ENCODE measurements at places on chromosomes 5 and 9.
A peak's percentile ranks its signal among the peaks of the same experiment; 100 is the strongest.

DNA sequence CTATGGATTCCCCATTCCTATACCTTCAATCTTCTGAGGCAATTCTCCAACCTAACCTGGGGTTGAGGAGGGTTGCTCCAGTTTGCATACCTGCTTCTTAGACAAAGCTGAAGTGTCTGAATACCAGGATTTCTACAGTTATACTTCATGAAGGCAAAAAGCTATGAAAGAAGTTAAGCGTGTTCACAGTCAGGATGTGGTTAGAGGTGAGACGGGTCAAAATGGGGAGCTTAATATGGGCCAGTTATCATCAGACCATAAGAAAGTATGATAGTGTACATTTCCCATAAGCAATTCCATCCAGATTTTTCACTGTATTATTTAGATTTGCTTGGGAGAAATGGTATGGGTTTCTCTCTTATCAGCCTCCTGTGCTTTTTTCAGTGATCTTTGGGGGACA lies 156.9 kb upstream of the FER start:
- no peak for DNase-seq

DNA sequence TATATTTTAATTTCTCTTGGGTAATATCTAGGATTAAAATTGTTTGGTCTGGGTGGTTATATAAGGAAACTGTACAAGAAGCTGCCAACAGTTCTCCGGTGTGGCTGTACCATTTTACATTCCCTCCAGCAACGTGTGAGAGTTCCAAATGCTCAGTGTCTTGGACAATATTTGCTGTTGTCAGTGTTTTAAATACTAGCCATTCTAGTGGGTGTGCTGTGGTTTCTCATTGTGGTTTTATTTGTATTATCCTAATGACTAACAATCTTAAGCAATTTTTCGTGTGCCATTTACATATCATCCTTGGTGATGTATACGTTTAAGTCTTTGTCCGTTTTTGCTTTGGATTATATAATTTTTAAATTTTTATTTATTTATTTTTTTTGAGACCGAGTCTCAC lies 34.0 kb downstream of the TNFSF15 start:
- no peak for DNase-seq

DNA sequence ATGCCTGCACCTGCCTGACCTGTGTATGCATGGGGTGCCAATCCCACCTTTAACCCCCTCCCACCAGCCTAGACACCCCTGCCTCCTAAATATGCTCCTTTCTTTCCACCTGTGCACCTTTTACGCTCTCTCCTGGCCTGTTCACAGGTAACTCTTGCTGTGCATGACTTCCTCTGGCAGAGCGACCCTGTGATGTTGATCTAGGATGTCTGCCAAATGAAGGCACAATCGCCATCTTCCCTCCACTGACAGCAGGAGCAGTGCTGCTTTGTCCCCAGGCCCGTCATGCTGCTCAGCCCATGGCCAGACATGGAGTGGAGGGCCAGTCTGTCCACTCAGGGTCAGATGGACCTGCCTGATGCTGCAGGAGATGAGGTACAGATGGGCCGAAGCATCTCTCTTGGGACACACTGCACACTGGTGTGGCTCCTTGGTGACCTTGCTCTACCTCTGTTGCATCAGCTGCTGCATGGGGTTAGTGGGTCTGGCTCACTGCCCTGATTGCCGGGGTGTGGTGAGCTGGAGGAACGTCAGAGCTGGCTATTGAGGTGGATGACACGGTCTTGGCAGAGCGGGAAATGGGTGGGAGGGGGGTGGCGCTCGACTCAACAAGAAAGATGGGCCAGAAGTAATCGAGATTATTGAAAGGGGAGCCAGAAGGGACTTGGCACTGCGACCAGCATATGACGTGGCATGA lies 101.7 kb upstream of the PITX1 start:
- DNase-seq = peak; percentile 52

DNA sequence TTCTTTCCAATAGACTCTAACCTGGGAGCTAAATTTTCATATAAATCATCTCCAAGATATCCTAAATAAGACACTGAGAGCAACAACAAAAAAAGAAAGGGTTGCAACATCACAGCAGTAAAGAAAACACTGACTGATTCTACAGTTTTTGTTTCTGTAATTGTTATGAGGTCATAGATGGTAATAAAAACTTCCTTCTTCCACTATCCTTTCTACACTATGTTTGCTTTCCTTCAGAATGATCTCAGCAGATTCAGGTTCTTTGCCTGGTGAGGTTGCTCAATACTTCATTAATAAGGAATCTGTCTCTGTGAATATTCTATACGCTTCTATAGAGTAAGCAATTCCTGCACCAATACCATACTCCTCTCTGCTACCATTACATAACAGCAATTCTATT lies 835.6 kb upstream of the GRAMD2B start:
- no peak for DNase-seq

DNA sequence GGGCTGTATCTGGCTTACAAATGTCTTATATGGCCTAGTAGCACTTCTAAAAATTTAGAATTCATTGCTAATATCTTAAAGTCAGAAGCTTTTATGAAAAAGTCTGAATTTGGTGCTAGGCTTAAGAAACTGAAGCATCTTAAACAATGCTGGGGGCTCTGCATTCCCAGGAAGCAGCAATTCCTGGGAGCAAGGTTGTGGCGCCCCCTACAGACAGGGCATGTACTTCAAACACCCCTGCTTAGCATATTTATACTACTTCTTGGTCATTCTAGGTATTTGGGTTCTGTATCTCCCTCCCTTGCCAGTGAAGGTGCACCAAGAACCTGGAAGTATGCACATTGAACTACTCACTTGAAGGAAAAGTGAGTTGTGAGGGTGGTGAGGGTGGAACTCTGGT lies 64.6 kb upstream of the GRIA1 start:
- no peak for DNase-seq

DNA sequence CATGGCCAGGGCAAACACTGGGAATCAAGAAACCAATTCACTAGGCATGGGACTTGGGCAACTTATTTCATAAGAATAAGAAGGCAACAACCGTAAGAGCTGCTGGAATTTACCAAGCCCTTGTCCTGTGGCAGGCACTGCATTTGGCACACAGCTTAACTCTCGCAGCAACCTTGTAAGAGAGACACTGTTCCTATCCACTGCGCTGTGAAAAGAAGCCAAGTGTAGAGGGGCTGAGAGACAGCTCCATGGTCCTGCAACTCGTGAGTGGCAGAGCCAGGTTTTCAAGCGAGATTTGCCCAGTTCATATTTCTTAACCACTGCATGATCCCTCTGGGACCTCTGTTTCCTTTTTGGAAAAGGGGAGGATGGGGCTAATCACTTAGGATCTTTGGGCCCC lies 129.3 kb upstream of the STC2 start:
- DNase-seq = no peak
